Parietal lobe (tissue), 2 donors: ENCODE measurements at places on chromosomes 7 and 10. TPM values are rescaled to one million over a fixed set of nuclear protein-coding genes. Genes with fewer than 3 reads are reported as not detected.

PNPLA8 gene
- 63.9 TPM for total RNA-seq

WDFY4 gene
- total RNA-seq, result 0.94 TPM

ADAM12 gene
- total RNA-seq, result 3.4 TPM

WBP1L gene
- total RNA-seq, result 21.3 TPM

PNLIP gene
- not detected for total RNA-seq

ANXA8 gene
- total RNA-seq, result not detected

AGMO gene
- not detected for total RNA-seq

AKR1C4 gene
- not detected for total RNA-seq
